ENCODE measurements at places on chromosomes 7 and 10.

DNA sequence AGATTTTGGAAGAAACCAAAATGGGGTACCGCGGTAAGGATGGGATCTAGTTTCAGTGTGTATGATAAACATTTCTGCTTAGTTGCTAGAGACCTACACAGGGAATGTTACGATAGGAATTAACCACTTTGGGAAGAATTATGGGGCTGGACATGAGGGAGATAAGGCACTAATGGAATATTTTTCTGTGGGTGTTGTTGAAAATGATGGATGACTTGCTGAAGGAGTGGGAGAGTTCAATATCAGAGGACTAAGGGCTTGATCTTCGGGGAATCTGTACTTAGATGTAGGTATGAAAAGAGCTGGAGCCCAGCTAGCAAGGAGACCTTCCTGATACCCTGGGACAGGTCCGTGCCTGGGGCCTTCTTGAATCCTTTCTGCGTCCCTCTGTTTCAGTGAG is 303.7 kb downstream of the EXOC4 start:
- DNase-seq, result no peak

- no peak for DNase-seq
Observed at GRCh38 chr10:45502458-45502857, 128.4 kb downstream of the ALOX5 start.

DNA sequence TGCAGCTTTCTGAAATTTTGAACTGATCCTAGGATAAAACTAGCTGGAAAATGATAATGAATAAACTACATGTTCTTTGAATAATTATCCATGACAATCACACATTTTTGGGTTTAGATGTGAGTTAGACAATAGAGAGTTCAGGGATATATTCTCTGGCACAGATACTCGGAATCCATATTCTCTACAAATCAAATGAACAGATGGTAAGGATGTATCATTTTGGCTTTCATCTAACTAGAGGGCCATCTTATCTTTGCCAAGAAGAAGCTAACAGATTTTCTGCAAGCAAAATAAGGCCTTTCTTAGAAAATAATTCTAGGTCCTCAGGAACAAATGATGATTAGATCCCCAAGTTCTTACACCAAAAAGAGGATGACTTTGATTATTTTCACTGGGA is 355.9 kb upstream of the C7orf33 start:
- DNase-seq, result no peak

DNA sequence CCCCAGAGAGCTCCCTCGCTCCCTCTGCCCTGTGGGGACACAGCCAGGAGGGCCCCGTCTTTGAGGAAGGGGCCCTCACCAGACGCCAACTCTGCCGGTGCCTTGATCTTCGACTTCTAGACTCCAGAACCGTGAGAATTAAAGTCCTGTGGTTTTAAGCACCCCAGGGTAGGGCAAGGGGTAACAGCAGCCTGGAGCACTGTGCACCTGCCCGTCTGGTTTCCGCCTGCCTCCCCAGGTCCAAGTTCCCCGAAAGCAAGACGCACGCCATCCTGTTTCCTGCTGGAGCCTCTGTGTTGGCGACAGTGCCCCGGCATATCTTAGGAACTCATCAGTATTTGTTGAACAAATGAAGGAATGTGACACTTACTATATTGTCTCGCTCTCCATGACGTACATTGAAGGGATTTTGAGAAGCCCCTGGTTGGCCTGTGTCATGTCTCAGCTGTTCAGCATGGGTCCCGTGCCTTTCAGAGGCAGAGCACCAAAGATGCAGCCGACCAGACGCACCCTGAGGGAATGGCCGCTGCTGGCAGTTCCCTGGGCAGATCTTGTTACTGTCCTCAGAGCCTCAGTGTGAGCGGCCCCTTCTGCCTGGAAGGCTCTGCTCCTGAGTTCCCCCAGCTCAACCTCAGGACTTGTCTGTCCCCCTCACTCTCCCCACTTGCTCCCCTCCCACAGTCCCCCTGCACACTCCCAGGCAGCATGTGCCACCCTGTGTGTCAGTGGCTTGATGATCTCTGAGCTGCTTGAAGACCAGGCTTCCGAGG is 226.2 kb downstream of the TCERG1L start:
- no peak for DNase-seq

GRCh38 chr7:1992554-1992953 is 240.2 kb downstream of the MAD1L1 start:
- DNase-seq, result no peak

- DNase-seq, result no peak
Observed at GRCh38 chr10:1058017-1058416, 1.8 kb downstream of the WDR37 start.

- DNase-seq, result no peak
Observed at GRCh38 chr10:4807761-4808507, 18.1 kb upstream of the AKR1E2 start.

GRCh38 chr10:93357680-93358079 is 124.5 kb downstream of the MYOF start:
- DNase-seq, result no peak

GRCh38 chr10:75450075-75450445 is 18.6 kb downstream of the LRMDA start:
- DNase-seq, result no peak

GRCh38 chr7:23000597-23001360 is 13.2 kb downstream of the HYCC1 start:
- no peak for DNase-seq

GRCh38 chr10:128973221-128973620 is 493.8 kb upstream of the MGMT start:
- DNase-seq, result no peak

DNA sequence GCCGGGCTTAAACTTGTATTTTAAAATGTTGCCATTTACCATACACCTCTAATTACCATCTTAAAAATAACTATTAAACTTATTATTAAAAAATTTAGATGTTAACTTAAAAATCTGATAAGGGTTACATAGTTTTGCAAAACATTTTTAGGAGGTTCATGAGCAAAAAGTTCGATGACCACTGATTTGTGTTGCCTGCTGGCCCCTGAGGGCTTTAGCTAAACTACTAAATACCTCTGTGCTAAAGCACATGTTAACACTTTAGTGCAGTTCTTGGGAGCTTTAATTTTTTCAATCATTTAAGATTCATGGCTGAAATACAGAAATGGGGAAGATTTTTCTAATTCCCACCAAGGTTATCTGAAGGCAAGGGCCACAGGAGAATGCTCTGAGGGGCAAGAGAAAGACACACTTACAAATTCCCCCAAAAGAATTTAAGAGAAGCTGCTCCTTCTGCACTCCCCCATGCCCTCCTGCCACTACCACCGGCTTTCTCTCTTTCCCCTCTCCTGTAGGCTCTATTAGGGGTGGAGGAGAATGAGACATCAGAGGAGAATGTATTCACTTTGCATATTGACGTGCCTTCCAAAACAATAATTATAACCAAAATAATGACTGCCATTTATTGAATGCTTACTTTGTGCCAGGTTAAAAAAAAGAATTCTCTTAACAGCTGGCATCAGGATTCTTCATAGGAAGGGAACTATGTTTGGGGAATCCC is 106.2 kb downstream of the RTKN2 start:
- DNase-seq, result no peak

GRCh38 chr7:104816537-104816936 is 197.5 kb upstream of the KMT2E start:
- DNase-seq, result no peak

DNA sequence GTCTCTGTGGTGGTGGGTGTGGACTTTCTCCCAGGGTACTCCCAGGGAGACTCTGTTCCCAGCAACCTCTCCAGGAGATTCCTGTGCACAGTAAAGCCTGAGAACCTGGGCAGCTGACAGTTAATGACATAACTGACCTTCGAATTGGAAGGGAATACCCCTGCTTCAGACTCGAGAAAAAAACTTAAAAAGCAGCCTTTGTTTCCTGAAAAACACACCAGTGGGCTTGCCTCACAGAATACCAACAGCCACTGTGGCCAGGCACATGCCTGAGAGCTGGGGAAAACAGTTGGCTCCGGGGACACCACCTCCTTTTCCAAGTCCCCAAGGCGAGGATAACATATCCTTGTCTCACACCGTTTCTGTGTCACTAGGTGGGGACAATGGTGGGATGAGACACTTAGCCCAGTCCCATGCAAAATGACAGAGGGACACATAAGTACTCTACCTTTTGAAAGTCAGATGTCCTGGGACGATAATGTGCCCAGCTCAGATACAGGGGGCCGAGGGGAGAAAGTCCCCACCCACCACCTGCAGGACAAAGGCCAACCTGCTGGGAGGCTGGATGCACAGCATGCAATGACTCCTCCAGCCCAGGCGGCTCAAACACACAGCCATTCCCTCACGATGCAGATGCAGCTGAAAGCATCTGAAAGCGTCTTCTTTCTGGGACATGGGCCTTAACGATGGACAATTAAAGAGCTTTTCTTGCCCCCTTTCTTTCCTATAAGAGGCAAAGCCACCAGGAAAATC is 65.6 kb downstream of the HIPK2 start:
- no peak for DNase-seq

GRCh38 chr10:3395458-3395861 is 222.9 kb upstream of the PITRM1 start:
- DNase-seq, result no peak

- DNase-seq, result no peak
Observed at GRCh38 chr10:1036341-1036791, 10.7 kb upstream of the IDI2 start.
